ENCODE measurements at places on chromosomes 1 and 21.

GRCh38 chr1:52554267-52554640 is 1.4 kb upstream of the TUT4 start:
- DNase-seq: no peak

DNA sequence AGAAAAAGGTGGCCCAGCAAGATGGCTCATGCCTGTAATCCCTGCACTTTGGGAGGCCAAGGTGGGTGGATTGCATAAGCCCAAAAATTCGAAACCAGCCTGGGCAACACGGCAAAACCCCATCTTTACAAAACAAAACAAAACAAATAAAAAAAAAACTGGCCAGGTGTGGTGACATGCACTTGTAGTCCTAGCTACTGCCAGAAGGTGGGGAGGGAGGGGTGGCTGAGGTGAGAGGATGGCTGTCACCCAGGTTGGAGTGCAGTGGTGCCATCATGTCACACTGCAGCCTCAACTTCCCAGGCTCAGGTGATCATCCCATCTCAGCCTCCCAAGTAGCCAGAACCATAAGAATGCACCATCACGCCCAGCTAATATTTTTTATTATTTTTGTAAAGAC is 22.8 kb downstream of the RERE start:
- DNase-seq: no peak

- DNase-seq: no peak
These were observed 48.7 kb downstream of the MRPS6 start for GRCh38 chr21:34122047-34122446.

- DNase-seq: no peak
These were observed 2.2 kb upstream of the FYB2 start for GRCh38 chr1:56821462-56821797.

- DNase-seq: no peak
These were observed 4.5 kb downstream of the DNAJB4 start for GRCh38 chr1:78009276-78009675.

DNA sequence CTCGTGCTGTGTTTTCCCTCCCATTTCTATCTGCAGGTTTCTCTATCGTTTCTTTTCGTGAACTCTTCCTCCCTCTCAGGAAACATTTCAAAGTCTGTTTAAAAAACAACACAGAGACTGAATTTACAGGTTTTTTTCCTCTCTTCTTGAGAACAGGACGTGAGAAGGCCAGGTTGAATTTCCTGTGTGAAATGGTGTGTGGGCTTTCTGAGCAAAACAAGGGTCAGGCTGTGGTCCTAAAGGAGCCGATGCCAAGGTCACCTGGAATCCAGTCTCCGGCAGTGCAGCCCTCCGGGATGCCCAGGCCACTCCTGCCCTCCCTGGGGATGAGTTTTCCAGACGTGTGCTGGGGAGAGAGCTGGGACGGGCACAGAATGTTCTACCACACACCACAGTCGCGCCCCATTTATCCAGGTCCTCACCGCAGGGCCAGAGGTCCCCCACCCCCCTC is 62.7 kb upstream of the RUNX3 start:
- DNase-seq: no peak

DNA sequence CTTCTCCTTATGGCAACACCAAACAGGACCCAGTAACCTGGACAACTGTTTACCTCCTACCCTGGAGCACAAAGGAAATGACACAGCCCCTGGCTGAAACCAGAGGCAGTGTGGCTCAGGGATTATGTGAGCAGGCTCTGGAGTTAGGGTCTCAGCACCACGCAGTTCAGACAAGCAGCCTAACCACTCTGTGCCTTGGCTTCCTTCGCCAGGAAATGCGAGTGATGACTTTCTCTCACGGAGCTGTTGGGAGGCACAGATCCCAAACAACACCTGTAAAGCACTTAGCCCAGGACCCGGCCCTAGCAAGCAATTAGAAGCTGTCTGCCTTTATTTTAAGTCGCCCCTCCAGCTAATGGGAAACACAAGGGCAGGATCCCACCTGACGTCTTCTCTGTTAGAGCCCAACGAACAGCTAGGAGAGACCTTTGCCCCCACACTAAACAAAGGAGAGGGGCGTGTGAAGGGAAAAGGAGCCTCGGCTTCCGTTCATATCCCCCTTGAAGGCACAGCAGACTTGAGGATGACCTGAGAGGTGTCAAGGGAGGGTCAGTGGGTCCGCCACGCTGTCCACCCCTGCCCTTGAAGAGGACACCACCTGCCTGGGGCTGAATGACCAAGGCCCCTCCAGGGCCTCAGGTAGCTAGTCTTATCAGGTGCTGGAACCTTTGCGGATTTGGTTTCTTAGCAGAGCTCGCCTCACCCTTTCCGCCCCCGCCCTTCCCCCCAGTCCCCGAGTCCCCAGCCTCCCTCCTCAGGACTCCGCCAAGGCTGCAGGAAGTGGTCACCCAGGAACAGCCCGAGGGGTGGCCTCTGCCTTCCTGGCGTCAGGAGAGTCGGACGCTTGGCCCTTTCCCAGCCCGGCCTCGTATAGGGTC is 860 bp downstream of the TMEM63A start:
- peak; percentile 73 for DNase-seq

DNA sequence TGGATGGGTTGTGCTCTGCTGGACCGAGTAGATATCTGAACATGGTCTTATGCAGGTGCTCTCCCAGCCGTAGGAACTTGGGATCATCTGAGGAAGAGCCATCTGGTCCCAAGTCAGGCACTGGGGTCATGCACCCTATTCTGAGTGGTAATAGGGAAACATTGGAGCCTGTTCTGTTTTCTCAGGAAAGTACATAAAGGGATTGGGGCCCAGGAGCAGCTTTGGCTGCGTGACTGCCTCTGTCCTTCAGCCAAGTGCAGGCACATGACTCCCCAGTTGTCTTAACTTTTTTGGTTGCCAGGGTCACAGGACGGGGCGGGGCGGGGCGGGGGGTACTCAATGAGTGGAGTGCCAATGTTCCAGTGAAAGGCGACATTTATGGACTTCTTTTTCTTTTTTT is 11.5 kb downstream of the PFKFB2 start:
- DNase-seq: no peak

- peak; percentile 10 for DNase-seq
These were observed 463.2 kb upstream of the RUNX1 start for GRCh38 chr21:35512346-35512745.
